Midbrain (tissue), 1 donor: ENCODE measurements at places on chromosomes 7 and 10.

DNA sequence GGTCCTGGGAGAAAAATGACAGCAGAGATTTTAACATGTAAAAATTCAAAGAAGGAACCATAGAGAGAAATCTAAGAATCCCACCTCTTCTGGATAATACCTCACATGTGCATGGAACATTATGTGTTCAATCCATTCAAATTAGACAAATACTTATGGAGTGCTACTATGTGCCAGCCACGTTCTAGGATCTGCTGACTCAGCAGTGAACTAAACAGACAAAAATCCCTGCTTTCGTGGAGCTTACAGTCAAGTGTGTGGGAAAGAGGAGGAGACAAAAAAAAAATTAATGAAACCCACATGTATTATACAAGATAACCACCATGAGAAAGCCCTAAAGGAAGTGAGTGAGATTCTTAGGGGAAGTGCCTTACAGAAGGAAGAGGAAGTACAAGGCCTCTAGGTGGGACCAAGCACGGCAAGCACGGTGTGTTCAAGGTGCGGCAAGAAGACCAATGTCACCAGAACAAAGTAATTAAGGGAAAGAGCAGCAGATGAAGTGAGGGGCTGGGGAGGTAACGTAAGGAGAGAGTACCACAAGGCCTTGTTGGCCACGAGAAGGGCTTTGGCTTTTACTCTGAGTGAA lies 71.0 kb downstream of the SLC25A13 start:
- no peak for DNase-seq

- DNase-seq = no peak
Observed at GRCh38 chr7:55568613-55569268, 3.6 kb downstream of the VOPP1 start.

DNA sequence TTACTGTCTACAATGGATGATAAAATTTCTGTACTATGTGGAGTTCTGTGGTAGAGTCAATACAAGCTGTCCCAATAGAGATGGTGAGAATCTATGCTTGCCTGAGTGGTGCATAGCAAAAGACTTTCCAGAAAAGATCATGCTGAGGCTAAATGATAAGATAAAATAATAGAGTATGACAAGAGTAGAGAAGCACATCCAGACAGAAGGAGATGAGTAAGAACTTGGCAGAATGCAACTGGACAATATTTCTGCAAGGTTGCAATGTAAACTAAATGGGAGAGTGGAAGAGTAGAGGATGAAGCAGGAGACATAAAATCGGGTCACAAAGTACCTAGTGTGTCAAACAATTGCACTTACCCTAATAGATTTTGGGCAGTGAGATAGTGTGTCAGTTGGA lies 347.6 kb downstream of the MDFIC start:
- no peak for DNase-seq

DNA sequence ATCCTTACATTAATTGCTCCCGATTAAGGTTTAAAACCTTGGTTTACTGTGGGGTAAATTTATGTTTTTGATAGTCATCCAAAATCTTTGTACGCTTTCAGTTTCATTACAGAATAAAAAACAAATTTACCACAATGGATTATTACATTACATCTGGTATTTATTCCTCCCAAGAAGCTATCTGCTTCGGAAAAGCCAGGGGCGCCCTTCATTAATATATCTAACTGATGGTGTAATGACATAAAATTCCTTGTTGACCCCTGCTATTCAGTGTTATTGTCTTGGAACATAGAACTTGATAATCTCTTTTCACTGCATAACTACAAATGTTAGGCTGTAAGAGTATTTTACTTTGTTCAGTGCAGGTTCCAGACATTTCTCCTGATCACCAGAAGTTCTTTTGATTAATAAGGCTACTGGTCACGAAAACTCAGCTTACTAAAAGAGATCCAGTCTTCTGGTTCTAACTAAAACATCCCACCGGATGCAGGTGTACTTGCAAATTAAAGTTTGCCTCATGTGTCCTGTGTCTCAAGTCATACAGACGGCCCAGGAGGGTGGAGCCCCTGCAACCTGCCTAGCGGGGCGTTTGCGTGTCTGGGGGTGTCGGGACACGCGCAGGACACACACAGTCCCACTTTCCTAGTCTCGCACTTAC lies 581 bp upstream of the GLCCI1 start:
- DNase-seq = no peak

- no peak for DNase-seq
Observed at GRCh38 chr7:36606976-36607720, 117.1 kb downstream of the AOAH start.

- no peak for DNase-seq
Observed at GRCh38 chr7:48091506-48092433, 2.7 kb downstream of the UPP1 start.

DNA sequence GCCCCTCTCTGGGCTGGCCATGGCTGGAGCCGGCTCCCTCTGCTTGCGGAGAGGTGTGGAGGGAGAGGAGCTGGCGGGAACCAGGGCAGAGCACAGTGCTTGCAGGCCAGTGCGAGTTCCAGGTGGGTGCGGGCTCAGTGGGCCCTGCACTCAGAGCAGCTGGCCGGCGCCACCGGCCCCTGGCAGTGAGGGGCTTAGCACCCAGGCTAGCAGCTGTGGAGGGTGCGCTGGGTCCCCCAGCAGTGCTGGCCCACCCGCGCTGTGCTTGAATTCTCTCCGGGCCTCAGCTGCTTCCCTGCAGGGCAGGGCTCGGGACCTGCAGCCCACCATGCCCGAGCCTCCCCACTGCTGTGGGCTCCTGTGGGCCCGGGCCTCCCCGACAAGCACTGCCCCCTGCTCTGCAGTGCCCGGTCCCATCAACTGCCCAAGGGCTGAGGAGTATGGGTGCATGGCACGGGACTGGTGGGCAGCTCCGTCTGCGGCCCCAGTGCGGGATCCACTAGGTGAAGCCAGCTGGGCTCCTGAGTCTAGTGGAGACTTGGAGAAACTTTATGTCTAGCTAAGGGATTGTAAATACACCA lies 61.2 kb upstream of the AGR3 start:
- no peak for DNase-seq

DNA sequence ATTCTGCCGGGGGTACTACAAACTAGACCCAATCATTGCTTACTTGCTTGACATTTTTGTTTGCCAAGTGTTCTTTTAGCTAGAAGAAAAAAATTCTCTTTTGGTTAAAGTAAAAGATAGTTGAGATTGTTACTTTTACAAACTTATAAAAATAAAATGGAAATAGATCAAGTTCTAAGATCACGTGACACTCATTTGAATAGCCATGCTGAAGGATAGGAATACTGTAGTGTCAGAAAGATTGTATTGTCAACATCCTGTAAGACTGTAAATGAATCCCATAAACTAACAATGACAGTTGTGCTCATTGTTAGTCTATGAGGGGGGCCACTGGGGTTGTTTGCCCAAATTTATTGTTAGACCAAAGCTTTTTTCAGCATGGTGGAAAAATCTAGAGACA lies 10.5 kb downstream of the NRG3 start:
- DNase-seq = no peak

- DNase-seq = no peak
Observed at GRCh38 chr7:55028011-55028410, 9.2 kb downstream of the EGFR start.

- DNase-seq = no peak
Observed at GRCh38 chr10:60073397-60073780, 167.0 kb upstream of the CCDC6 start.

DNA sequence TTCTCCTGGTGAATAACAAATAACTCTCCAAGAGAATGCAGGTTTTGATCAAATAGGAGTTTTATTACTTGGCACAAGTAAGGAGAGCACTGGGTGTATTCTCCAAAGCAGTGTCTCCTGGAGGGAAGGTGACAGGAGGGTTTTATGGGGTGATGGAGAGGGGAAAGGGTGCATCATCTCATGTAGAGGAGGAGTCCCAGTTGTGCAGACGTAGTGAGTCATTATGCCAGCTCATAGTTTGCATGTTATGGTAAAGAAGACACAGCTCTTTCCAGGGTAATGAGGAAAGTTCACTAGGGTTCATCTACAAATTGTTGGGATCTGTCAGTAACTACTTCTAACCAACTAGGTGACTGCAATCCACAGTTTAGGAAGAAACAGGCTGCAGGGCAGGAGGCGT lies 347.9 kb upstream of the MEOX2 start:
- no peak for DNase-seq

- no peak for DNase-seq
Observed at GRCh38 chr10:30536578-30536977, 93.0 kb downstream of the LYZL2 start.

DNA sequence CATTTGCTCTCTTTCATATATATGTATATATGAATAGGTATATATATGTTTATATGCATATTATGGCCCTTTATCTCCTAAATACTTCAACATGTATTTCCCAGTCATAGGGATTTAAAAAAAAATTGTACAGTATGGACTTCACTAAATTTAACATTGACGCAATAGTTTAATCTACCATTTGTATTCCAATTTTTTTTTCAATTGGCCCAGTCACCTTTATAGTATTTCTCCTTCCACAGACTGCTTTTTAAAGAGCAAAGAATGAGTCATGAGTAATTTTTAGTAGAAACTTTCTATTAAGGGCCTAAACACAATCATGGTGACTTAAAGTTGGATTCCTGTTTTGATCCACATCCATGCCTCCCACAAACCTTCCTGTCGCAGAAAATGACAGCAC lies 20.5 kb downstream of the CCSER2 start:
- no peak for DNase-seq
